ENCODE measurements at places on chromosomes 6 and 20. TPM values are rescaled to one million over a fixed set of nuclear protein-coding genes. Genes with fewer than 3 reads are reported as not detected.

GRCh38 chr6:155828989-155829388 is 373.4 kb upstream of the NOX3 start:
- no peak for DNase-seq
- no peak overlapping the region for H3K27ac ChIP-seq
- H3K4me3 ChIP-seq = no peak overlapping the region

- H3K4me3 ChIP-seq = no peak overlapping the region
- H3K36me3 ChIP-seq = no peaks in the 10 kb centered on the region
- no peak for DNase-seq
- peaks cover 16% of the 10 kb centered on the region for H3K4me1 ChIP-seq
Observed at GRCh38 chr20:62069741-62070216, 4.1 kb upstream of the TAF4 start.

GRCh38 chr6:155314773-155315515 is 660 bp upstream of the TFB1M start:
- H3K4me1 ChIP-seq = peaks cover 23% of the 10 kb centered on the region
- no peaks in the 10 kb centered on the region for H3K27me3 ChIP-seq
- H3K27ac ChIP-seq = peak overlapping the region; percentile 99
- DNase-seq = peak; percentile 79

- H3K27ac ChIP-seq = no peak overlapping the region
- no peaks in the 10 kb centered on the region for H3K4me1 ChIP-seq
- DNase-seq = no peak
- no peak overlapping the region for H3K4me3 ChIP-seq
- H3K36me3 ChIP-seq = peaks cover 3% of the 10 kb centered on the region
- no peaks in the 10 kb centered on the region for H3K27me3 ChIP-seq
Observed at GRCh38 chr6:157905590-157906342, 75.9 kb upstream of the SYNJ2 start.

DNA sequence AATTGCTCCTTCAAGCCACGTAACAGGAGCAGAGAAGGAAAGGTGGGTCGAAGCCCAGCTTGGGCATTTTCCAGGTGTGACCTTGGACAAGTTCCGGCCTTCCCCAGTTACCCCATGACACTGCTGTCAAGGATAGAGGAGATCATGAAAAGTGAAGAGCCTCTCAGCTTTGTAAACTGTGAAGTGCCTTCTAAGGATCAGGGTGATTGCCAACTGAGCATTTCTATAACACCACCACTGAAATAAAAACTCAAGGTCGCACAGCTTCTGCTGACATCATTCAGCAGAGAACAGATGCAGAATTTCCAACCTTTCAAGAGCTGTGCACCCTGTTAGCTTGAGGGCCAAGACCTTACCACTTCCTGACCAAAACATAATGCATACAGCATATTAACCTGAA is 24.0 kb upstream of the ZMYND8 start:
- DNase-seq = no peak
- H3K36me3 ChIP-seq = no peaks in the 10 kb centered on the region
- no peak overlapping the region for H3K27ac ChIP-seq
- H3K4me3 ChIP-seq = no peak overlapping the region
- peaks cover 6% of the 10 kb centered on the region for H3K4me1 ChIP-seq
- H3K27me3 ChIP-seq = no peaks in the 10 kb centered on the region

DNA sequence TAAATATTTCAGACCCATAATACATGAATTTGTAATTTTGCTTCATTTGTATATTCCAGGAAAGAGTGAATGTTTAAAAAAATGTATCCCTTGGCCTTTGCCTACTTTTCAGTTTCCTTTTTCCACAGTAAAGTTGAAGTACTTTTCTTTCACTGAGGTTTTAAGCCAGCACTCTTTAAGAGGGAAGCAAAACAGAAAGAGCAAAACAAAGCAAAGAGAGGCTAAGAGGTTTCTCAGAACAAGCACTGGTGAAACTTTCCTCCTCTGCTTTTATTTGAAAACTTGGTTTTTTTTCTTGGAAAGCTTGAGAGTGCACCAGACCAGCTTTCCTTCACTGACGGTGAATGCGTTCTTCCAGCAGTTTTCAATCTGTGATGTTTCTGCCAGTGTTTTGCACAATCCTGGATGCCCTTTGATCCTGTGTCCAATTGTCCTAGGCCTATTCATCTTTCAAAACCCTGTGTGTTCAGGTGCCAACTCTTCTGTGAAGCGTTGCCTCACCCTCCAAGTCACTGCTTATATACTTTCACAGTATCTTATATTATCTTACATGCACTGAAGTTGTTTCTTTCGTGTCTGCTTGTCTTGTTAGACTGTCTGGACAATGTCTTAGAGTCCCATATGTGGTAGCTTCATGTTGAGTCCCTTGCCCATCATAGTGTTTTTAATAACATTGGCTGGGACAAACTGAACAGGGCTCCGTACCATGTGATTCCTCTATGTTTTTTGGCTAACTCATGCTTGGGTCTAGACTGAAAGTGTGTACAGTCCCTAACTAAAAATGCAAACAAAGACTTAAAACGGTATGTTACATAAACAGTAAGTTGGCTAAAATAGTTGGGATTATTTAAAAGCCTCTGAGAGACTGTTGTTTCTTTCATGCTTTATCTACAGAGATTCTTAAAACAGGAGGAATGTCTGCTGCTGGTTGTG is 1.9 kb downstream of the RNF217 start:
- H3K36me3 ChIP-seq = peaks cover 15% of the 10 kb centered on the region
- H3K27me3 ChIP-seq = no peaks in the 10 kb centered on the region

DNA sequence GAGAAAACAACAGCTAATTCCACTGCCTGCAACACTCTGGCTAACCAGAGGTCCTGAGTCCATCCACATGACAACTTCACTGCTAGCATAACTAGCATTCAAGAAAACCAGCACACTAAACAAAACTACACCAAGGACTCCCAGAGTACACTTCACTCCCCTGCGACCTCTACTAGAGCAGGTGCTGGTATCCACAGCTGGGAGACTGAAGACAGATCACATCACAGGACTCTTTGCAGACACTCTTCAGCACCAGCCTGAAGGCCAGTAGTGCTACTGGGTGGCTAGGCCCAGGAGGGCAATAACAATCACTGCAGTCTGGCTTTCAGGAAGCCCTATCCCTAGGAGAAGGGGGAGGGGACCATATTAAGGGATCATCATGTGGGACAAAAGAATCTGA is 54.4 kb upstream of the MYB start:
- H3K27me3 ChIP-seq = no peaks in the 10 kb centered on the region
- H3K27ac ChIP-seq = no peak overlapping the region
- no peak for DNase-seq
- H3K4me3 ChIP-seq = no peak overlapping the region

GRCh38 chr6:5059036-5059896 is 25.9 kb upstream of the PPP1R3G start:
- H3K27ac ChIP-seq = no peak overlapping the region
- no peaks in the 10 kb centered on the region for H3K27me3 ChIP-seq
- no peaks in the 10 kb centered on the region for H3K4me1 ChIP-seq

GRCh38 chr6:118574051-118574865 is 26.2 kb downstream of the PLN start:
- H3K36me3 ChIP-seq = peaks cover 39% of the 10 kb centered on the region
- H3K4me1 ChIP-seq = no peaks in the 10 kb centered on the region
- no peaks in the 10 kb centered on the region for H3K27me3 ChIP-seq
- DNase-seq = no peak

DNA sequence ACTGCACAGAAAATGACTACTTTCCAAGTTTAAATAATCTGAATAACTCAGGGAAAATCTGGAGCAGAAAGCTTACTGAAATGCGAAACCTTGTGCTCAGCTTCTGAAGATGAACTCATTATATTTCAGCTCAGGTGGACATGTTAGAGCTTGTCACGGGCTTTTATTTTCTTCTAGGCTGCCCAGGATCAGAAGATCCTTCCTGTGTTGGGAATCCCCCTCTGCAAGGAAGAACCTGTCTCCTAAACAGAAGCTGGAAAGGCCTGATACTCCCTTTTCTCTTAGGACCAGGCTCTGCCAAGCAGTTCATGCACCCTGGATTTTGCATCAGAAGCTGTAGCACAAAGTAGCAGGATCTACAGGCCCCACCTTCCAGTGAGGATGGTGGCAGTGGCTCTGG is 5.1 kb upstream of the SLC2A12 start:
- no peak overlapping the region for H3K4me3 ChIP-seq
- H3K36me3 ChIP-seq = no peaks in the 10 kb centered on the region
- H3K27ac ChIP-seq = no peak overlapping the region
- H3K4me1 ChIP-seq = peaks cover 9% of the 10 kb centered on the region
- DNase-seq = no peak

DNA sequence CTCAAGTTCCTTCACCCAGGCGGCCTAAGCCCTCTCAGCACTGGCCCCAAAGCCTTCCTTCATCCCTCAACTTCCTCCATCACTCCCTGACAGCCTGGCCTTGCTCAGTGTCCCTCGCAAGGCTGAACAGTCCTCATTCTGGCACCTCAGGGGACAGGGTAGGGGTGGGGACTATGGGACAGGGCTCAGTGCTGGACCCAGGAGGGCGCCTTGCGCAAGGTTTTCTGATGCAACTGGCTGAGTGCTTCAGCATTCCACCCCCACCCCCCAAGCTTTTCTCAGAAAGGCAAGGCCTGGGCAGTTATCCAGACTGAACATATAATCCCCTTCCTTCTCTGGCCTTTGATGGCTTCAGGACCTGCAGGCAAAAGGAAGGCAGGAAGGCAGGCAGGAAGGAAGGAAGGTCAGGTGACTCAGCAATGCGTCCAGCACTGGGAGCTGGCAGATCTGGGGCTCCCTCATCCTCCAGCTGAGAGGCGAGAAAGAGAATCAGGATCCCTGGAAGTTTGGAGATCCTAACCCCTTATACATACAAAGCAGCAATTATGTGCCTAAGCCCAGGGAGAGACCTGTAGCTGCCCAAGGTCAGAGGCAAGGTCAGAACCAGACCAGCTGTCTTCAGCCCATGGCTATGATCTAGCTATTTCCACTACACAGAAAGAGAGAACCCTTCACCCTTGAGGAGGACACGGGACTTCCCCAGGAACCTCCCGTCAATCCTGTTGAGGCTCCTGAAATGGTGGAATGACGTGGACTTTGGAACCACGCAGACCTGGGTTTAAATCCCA is 8.6 kb upstream of the TRIB3 start:
- H3K4me3 ChIP-seq = no peak overlapping the region
- H3K4me1 ChIP-seq = peaks cover 40% of the 10 kb centered on the region
- no peaks in the 10 kb centered on the region for H3K27me3 ChIP-seq
- H3K27ac ChIP-seq = peak overlapping the region; percentile 71
- DNase-seq = peak; percentile 86

Gene CDH26
- 3.0 TPM for polyA plus RNA-seq

Data from CD14-positive monocyte (primary cell).